ENCODE measurements at places on chromosomes 6 and 20.

DNA sequence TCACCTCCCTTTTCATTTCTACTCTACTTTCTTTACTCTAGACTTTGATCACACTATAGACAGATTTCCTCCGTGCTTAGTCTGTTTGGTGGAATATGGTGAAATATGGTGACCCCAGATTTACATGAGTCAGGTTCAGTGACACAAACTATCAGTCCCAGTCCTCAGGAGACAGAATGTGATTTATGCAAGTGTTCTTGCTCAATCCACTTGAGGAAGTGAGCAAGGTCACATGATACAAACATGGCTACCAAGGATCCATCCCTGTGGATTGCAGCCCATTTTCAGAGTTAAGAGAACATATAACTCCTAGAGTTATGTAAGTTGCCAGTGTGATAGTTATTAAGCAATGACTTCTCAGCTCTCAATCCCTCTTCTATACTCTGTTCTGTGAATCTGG, 23.7 kb upstream of the TSHZ2 start:
- no peak for DNase-seq

DNA sequence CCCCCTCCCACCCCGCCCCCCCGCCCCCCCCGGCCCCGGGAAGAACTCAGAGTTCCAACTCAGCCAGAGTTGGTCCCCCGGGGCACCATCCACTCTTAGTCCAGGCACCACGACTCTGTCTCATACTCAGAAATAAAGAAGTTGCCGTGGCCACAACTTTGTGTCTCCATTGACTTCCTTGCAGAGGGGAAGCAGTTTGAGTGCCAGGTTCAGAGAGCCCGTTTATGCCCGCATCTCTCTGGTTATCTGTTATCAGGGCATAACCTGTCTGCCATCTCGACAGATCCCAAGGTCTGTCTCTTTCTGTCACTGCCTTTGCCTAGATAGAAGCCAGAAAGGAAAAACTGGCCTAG, 605 bp downstream of the CDC5L start:
- DNase-seq: no peak

- no peak for DNase-seq
Measured at GRCh38 chr6:169145991-169146501, 107.6 kb downstream of the THBS2 start.

DNA sequence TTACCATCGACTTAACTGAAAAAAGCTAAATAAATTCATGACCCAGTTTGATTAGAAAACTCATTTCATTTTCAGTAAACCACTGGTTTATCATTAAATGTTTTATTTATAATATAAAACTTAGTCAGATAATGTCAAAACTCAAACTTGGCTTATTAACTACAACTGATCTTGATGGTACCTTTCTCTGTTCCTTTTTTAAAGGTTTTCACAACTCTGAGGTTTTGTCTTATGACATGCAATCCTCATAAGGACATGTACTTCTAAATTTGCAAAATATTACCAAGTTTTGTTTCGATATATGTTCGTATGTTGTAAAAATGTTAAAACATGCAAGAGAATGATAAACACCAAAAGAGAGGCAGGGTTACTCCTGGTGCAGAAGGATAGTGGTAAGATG, 82.5 kb upstream of the PDE10A start:
- no peak for DNase-seq

GRCh38 chr6:90216072-90216977, 80.3 kb downstream of the BACH2 start:
- DNase-seq: peak; percentile 58

DNA sequence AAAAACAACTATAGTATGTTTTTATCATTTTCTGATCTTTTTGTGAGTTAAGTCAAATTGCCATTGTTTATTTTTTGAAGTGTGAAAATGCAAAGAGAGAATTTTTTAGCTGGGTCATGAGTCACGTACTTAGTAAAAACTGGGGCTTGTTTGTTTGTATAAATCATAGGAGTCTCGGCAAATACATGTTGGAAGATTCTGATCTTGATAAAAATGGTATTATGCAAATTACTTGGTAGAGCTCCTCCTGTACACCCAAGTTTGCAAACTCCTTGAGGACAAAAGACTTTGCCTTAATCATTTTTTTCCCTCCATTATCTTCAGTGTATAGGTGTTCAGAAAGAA, 25.8 kb downstream of the TBPL1 start:
- DNase-seq: no peak

DNA sequence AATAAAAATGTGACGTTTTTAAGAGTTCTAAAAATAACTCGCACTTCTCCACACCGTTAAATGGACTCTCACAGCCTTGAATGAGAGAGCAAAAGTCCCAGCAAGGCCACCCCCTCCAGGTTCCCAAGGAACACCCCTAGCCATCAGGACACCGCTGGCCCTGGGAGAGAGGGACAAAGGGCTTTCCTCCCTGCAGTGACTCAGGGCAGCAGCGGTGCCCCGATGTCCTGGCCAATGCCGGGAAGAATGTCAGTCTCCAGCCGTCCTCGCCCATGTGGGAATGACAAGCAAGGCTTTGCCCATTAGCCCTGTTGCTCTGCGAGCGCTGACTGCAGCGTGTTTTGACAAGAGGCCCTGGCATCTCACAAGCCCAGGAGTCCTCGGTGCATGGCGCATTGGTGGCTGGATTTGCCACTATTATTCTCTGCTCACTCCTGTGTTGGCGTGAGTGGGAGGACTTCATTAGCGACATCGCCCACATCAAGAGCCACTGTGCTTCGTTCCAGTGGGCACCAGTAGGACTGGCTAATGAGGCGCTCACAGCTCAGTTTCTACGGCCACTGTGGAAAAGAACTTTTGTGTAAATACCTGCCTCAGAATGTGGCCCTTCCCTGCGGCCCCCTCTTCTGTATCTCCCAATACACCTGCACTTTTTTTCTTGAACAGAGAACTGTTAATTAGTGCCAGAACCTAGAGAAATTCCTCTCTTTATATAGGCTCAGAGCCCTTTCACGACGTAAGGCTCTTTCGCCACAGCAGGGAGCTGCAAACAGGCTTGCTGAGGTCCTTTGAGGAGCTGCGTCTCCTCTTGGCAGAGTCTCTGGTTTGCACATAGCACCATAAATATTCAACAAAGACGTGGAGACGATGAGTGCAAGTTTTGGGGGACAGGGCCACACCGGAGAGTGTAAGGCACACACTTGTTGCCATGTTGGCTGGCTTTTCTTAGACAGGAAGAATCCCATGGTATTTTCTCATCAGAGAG, 336.6 kb downstream of the TAF4 start:
- no peak for DNase-seq
